PC-9 (cell line): ENCODE measurements at places on chromosomes 5 and 9. TPM values are rescaled to one million over a fixed set of nuclear protein-coding genes. Genes with fewer than 3 reads are reported as not detected.

Gene ASPN
- total RNA-seq, result not detected in 2 replicates

Gene SLC25A2
- total RNA-seq, result 0.33 and 0.55 TPM in 2 replicates

Gene IL13
- not detected in 2 replicates for total RNA-seq

GRCh38 chr9:17813798-17814197, 234.9 kb downstream of the SH3GL2 start:
- H3K4me3 ChIP-seq, result no peak overlapping the region
- no peak for DNase-seq
- no peaks in the 10 kb centered on the region for H3K4me1 ChIP-seq
- H3K36me3 ChIP-seq, result no peaks in the 10 kb centered on the region

Gene SLC36A2
- total RNA-seq, result not detected in 2 replicates

DNA sequence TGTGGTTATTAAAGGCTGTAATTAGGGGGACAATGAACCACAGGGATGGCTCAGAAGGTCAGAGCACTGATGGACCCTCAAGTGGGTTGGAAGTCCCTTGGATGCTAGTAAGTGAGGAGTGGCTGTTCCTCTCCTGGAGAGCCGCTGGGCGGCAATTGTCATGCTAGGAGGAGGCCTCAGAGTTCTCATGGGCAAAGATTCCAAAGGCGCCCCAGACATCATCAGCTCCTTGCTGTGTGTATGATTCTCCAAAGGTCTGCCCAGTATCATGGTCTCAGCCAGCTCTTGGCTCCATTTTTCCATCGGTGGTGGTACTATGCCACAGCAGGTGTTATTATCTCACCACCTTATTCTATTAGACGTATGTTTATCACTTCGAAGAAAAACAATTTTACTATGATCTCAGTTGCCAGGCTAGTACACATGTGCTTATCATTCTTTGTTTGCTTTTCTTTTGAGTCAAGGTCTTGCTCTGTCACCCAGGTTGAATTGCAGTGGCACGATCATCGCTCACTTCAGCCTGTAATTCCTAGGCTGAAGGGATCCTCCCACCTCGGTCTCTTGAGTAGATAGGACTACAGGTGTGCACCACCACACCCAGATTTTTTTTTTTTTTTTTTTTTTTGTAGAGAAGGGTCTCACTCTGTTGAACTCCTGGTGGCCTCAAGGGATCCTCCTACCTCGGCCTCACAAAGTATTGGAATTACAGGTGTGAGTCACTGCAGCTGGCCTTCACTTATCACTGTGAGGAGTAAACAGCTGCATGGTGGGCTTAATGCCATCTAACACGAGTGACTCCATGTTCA, 46.8 kb downstream of the EXOSC2 start:
- no peak for DNase-seq
- H3K4me3 ChIP-seq, result no peak overlapping the region
- peaks cover 7% of the 10 kb centered on the region for H3K4me1 ChIP-seq
- no peak overlapping the region for H3K27ac ChIP-seq
- H3K27me3 ChIP-seq, result no peaks in the 10 kb centered on the region

- no peak for DNase-seq
- peaks cover 23% of the 10 kb centered on the region for H3K4me1 ChIP-seq
- no peaks in the 10 kb centered on the region for H3K27me3 ChIP-seq
- no peaks in the 10 kb centered on the region for H3K36me3 ChIP-seq
- no peak overlapping the region for H3K27ac ChIP-seq
Observed at GRCh38 chr5:16937503-16938161, 1.5 kb upstream of the MYO10 start.

Gene COL15A1
- total RNA-seq, result not detected in 2 replicates

DNA sequence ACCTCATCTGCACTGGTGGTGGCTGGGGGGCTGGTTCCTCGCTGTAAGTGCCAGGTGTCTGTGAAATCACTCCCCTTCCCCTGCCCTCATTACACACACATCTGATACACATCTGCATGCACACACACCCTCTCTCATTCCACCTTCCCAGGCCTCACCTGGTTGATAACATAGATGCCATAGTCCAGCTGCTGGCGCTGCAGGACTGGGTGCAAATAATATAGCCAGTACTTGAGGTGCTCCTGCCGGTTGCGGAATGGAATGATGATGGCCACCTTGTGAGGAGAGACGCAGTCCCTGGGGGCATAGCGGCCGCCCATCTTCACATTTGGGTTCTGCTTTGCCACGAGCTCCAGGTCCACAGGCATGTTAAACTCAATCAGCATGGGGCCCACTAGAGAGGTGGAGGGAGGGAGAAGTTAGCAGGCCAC, 32.1 kb downstream of the B4GALT1 start:
- peaks cover 38% of the 10 kb centered on the region for H3K4me1 ChIP-seq
- H3K4me3 ChIP-seq, result no peak overlapping the region
- no peak for DNase-seq
- H3K27me3 ChIP-seq, result no peaks in the 10 kb centered on the region

DNA sequence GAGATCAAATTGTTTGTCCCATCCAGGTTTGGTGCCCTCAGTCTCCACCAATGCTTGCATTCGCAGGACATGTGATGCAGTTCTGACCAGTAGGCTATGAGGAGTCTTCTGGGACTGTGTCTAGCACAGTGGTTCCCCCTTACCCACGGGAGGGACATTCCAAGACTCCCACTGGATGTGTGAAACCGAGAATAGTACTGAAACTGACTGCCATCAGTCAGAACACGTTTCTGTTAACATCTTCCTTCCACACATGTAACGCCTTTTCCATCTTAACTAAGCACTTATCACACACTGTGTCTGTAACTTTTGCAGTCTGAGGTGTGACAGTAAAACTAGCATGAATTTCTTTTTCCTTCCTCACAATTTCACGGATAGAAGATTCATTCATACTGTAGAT, 74.7 kb downstream of the PTTG1 start:
- no peak overlapping the region for H3K4me3 ChIP-seq
- H3K27me3 ChIP-seq, result peaks cover 32% of the 10 kb centered on the region
- no peak for DNase-seq
- no peaks in the 10 kb centered on the region for H3K4me1 ChIP-seq

DNA sequence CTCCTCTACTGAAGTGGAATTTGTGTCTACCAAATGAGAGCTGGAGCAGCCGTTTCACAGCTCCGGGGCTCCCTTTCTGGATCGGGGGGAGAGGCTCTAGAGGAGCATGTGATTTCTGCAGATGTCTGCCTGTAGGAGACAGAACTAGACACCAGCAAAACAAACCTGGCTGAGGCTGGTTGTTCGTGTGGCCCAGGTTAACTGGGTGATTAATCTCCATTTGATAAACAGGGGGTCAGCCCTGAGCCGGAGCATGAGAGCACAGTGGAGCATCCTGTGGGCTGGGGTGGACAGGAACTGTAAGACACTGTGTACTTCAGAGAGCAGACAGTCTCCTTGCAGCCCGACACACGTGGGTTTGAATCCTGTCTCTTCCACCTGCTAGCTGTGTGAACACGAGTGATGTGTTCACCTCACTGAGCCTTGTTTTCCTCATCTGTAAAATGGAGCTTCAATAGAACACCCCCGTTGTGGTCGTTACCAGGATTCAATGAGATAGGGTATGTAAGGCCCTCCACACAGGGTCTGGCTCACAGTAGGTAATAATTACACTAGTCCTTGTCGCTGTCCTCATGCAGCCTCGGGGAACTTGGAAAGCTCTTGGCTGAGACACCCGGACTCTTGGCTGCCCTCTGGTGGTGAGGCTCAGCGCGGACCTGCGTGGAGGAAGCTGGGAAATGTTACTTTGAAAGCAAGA, 12.9 kb downstream of the CXCL14 start:
- no peak overlapping the region for H3K27ac ChIP-seq
- peaks cover 42% of the 10 kb centered on the region for H3K27me3 ChIP-seq
- no peak overlapping the region for H3K4me3 ChIP-seq
- peak; percentile 66 for DNase-seq

GRCh38 chr9:36862206-36863145, 171.6 kb downstream of the PAX5 start:
- H3K27me3 ChIP-seq, result peaks cover 30% of the 10 kb centered on the region
- H3K27ac ChIP-seq, result no peak overlapping the region
- H3K36me3 ChIP-seq, result no peaks in the 10 kb centered on the region
- peak; percentile 33 for DNase-seq
- H3K4me3 ChIP-seq, result no peak overlapping the region

- peaks cover 22% of the 10 kb centered on the region for H3K4me1 ChIP-seq
- no peaks in the 10 kb centered on the region for H3K36me3 ChIP-seq
- peak overlapping the region; percentile 96 for H3K27ac ChIP-seq
- peak overlapping the region; percentile 85 for H3K4me3 ChIP-seq
- H3K27me3 ChIP-seq, result no peaks in the 10 kb centered on the region
Observed at GRCh38 chr9:129383019-129383560, 205.0 kb upstream of the IER5L start.

- no peaks in the 10 kb centered on the region for H3K27me3 ChIP-seq
- no peak overlapping the region for H3K4me3 ChIP-seq
- no peaks in the 10 kb centered on the region for H3K36me3 ChIP-seq
- DNase-seq, result peak; percentile 71
- H3K27ac ChIP-seq, result no peak overlapping the region
Observed at GRCh38 chr5:36870399-36871040, 6.0 kb upstream of the NIPBL start.

Gene NRG2
- not detected in 2 replicates for total RNA-seq

GRCh38 chr9:127020036-127020801, 102.2 kb downstream of the ANGPTL2 start:
- no peaks in the 10 kb centered on the region for H3K36me3 ChIP-seq
- no peak overlapping the region for H3K4me3 ChIP-seq
- H3K27ac ChIP-seq, result no peak overlapping the region
- peaks cover 29% of the 10 kb centered on the region for H3K4me1 ChIP-seq

DNA sequence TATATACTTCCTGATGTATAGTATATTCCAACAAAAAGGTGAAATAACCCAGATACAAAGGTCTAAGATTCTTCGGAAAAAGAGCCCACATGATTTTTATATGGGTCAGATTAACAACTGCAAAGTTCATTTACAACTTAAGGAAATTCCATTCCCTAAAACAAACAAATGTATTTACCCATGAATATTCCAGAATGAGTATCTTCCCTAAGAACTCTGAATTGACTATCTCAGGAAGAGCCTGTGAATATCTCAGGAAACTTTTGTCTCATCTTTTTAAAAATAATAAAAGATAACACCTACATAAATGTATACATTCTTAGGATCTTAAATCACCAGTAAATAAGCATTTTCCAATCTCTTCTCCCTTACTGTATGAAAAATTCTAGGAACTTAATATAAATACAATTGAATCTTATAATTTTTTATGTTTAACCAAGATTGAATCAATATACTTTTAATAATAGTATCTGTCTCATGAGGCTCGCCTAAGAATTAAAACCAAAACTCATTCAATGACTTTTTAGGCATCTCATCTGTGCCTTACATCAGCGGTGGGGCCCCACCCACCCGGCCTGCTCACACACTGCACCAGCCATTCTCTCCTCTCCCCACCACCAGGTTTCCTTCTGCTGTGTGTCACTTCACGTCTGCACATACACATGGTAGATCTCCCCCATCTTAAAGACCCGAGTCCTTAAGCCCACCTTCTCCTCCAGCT, 78.1 kb downstream of the RAPGEF1 start:
- H3K4me3 ChIP-seq, result no peak overlapping the region
- H3K36me3 ChIP-seq, result no peaks in the 10 kb centered on the region
- peaks cover 26% of the 10 kb centered on the region for H3K4me1 ChIP-seq
- DNase-seq, result no peak

DNA sequence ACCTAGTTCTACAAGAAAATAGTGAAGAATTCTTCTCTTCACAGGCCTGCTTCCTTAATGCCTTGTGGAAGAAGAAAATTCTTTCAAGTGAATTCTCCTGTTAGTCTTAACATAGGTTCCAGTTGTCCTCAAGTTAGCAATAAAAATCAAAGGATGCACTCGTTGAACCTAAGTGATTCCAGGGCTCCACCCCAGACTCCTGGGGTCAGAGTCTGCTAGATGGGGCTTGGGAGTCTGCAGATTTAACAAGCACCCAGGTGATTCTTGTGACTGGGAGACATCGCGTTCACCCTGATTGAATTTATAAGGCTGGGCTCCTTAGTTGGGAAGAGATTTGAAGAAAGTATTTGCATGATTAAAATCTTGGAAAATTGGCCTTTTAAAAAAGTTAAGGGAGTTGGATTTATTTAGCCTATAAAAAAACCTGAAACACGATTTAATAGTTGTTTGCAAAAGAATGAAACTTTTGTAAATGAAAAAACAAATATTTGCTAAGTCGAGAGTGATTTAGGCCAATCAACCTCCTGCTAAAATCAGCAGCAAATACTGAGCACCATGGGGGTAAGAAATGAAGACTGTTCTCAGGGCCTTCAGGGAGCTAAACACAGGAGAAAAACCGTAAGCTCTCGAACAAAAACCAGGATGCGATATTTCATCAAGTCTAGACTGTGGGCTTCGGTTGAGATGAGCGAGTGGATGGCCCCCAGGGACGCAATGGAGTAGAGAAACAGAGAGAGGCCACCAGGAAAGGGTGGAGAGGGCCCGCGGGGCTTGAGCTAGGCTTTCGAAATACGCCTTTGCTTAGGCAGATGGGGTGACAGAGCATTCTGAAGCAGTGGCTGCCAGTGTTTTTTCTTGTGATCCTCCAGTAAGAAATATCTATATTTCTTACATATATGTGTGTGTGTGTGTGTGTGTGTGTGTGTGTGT, 86.9 kb upstream of the TTC23L start:
- no peaks in the 10 kb centered on the region for H3K27me3 ChIP-seq
- H3K4me1 ChIP-seq, result no peaks in the 10 kb centered on the region
- H3K27ac ChIP-seq, result no peak overlapping the region
- peaks cover 14% of the 10 kb centered on the region for H3K36me3 ChIP-seq
- DNase-seq, result no peak

DNA sequence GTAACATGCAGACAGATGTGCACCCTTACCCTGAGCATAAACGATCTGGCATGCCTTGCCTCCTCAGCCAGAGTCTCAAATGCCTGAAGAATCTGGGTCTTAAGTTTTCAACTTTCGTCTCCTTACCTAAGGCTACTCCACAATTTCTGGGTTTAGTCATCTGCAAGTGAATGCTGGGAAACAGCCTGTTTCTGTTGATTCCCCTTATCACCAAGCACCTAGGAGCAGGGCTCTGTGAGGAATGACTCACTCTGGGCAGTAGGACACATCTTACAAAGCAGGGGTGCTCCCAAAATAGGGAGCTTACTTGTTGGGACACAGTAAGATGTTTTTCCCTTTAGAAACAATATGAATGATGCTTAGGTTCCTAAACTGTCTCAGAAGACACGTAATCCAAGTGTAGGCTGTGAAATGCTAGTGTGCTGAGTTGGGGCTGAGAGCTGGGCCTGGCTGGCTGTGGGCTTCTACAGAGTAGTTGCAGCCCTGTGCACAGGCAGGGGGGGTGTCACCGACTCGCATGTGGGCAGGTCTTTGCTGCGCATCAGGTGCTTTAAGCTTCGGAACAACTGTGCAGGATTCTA, 58.0 kb downstream of the DAP start:
- H3K4me3 ChIP-seq, result peak overlapping the region; percentile 40; the same call in 1 of the 2 replicates
- peak overlapping the region; percentile 96 for H3K27ac ChIP-seq
- H3K36me3 ChIP-seq, result 0 out of 2 replicates have a peak, but pooled peaks cover 5% of the 10 kb centered on the region
- no peaks in the 10 kb centered on the region for H3K27me3 ChIP-seq
- H3K4me1 ChIP-seq, result peaks cover 77% of the 10 kb centered on the region
